Germinal center (tissue), 1 donor: ENCODE measurements at places on chromosomes 5 and 9.
A peak's percentile ranks its signal among the peaks of the same experiment; 100 is the strongest.

DNA sequence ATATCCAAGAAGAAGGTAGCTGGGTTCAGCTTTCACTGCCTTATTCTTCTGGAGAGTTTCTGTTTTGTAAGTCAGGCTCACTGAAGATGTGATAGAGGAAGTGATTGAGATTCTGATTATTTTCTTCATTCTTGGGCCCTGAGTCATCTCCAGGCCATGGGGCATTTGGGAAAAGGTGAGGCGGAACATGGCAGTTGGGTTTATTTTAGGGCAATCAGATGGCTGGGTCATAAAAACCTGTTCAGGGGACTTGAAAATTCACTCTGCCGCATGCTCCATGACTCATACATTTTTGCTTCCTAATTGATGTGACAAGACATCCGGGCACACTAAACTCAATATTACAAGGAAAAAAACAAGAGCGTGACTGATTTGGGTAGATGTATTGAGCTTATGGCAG lies 265.7 kb upstream of the KLF4 start:
- DNase-seq: no peak

GRCh38 chr9:131752231-131752884 lies 12.5 kb upstream of the RAPGEF1 start:
- DNase-seq: no peak

DNA sequence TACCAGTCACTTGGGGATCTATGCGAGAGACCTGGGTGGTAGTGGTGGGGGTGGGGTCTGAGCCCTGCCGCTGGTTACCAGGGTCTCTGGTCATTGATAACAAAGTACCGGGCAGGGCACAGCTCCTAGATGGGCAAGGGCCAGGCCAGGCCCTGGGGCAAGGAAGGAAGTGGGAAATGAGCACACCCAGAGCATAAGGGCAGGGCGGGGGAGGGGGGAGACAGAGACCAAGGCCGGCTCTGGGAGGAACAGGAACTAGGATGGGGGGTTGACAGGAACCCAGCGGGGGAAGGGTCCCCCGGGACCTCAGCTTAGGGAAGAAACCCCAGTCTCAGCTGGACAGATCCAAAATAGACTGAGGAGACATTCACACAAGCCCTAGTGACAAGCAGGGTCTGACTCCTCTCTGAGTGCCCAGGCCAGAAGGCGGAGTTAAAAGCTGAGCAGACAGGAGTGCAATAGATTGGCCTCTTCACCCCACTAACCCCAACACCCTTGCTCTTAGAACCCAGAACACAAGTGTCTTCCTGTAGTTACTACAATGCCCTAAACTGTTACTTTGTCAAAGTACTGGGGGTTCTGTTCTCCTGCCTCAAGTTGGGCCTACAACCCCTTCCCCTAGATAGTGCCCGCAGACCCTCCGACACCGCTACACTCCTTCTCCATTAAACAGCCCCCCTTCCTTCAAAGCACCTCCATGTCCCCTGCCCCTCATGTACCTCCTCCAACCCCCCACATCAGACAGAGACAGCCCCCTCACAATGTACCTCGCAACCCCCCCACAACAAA lies 628 bp downstream of the ATOSB start:
- DNase-seq: peak; percentile 44

GRCh38 chr5:10489810-10490426 lies 48.2 kb downstream of the ROPN1L start:
- peak; percentile 49 for DNase-seq

DNA sequence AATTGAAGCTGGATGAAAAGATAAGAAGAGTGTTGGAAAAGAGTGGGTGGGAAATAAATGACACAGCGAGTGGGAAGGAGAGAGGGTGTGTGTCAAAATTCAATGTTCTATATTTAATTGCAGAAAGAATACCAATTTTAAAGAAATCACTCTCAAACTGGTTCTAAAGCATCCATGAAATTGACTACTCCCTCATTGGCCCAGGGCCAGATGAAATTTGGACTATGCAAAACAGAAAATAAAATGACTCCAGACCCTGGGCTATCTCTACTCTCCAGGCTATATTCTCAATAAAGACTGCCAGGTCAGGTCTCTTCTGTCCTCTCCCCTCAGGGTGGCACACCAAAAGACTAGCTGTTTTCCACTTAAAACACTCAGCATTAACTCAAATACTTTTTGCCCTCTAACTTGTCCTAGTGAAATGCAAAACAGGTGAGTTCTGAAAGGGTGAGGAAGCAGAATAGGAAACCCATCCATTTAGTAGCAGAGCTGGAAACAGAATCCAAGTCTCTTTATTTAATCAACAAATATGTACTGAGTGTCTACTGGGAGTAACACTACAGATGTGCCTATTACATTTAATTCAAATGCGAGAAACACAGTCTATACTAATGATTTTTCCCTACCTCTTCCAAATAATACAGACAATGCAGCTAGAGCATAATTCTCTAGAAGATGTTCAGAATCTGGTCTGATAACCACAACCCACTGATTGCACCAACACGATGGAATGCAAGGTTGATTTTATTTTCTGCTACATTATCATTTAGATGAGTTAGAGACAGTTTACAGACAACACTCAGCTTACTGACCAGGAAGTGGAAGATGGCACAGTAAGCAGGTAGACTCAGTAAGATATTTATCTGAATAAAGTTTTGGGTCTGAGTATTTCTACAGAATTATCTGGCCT lies 42.1 kb downstream of the EFCAB9 start:
- DNase-seq: no peak
